ENCODE measurements at places on chromosomes 12 and 14.

- DNase-seq, result peak; percentile 73
These were observed 32.0 kb downstream of the LRIG3 start for GRCh38 chr12:58888131-58888783.

DNA sequence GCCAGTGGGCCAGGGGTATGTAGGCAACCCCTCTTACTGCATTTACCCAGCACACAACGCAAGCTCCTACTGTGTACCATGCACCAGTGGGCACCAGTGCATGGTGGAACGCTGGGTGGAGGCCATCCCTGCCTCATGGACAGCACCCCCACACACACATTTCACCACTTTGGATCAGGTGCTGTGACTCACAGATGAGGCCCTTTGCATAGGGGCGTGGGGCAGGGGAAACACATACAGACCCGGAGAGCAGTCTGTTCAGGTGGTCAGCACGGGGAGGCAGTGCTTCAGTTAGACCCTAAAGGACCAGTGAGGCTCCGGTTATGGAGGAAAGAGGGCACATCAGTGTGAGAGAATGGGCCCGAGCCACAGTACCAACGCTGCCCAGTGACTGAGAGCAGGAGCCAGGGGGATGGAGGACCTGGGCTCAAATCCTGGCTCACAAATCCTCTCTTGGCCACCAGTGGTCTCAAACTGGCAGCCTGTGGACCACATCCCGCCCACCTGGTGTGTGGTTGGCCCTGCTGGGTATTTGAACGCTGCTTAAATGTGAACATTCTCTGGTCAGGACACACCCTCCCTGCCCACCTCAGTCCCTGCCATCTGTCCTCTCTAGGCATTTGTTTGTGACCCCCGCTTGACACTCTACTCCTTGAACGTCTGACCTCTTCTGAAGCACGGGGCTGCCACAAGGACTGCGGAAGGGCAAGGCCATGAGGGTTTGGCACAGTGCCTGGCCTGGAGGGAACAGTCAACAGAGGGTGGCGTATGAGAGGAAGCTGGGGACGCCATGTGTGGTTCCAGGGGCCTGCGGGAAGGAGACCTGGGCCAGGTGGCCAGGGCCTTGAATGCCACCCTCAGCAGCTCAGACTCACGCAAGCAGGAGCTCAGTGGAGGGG, 46.7 kb downstream of the FAM222A start:
- peak; percentile 35 for DNase-seq

DNA sequence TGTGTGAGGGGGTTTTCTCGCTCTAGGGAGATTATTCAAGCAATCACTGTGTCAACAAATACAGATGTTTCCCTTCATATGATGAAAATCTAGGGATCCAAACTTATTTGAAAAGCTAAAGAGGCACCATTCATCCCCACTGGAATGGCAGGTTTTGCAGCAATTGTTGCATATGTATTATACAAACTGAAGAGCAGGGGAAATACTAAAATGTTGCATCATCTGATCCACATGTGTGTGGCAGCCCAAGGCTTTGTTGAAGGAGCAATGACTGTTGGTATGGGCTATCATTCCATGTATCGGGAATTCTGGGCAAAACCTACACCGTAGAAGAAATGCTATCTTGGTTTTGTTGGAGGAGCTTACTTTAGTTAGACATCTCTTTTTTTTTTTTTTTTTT, 4.1 kb upstream of the PRPF40B start:
- no peak for DNase-seq

GRCh38 chr12:39277416-39277815, 165.5 kb downstream of the KIF21A start:
- DNase-seq, result no peak

- DNase-seq, result no peak
These were observed 52.3 kb downstream of the SLC25A47 start for GRCh38 chr14:100375266-100375962.

DNA sequence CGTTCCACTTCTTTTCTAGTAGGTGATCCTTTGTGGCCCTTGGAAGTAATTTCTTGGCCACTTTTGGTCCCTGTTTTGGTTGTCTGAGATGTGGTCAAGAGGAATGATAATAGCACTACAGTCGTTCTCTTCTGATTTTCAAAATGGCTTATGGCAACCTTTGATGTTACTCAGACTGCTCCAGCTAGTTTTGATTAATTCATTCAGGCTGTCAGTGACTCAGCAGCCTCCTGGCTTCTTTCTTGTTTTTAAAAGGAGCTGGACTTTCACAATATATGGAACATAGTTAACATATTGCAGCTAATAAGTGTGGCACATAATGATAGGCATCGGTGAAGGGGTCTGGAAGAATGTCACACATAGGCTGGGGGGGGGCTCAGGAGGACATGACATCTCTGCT, 47.3 kb downstream of the WDR20 start:
- no peak for DNase-seq

DNA sequence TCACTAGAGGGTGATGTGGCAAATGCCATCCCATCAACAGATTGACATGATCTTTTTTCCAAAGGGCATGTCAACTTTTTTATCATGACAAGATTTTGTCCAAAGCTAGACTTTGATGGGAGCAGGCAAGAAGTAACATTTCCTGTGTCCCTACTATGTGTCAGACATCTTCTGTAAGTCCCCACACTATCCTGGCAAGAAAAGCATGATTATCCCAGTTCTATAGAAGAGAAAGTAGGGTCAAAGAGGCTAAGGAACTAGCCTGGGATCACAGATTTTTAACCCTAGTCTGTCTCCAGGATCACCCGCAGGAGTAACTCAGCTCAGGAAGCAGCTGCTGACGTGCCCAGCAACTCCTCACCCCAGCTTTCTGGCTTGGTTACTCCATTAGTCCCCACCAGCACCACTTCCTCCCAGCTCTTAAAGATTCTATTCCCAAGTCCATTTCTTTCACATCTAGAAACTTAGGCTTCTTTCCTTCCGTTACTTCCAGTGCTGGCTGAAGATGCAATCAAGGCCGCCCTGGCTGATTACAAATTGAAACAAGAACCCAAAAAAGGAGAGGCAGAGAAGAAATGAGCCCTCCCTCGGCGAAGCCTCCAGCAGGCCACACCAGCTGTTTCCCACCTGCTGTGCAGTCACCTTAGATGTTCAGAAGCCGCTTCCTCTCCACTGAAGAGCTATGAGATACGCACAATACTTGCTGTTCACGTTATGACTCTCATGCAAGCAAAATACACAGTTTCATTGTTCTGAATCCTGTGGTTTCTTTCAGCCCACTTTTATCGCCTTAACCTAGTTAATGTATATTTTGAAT, 6.2 kb downstream of the ISCU start:
- peak; percentile 30 for DNase-seq

DNA sequence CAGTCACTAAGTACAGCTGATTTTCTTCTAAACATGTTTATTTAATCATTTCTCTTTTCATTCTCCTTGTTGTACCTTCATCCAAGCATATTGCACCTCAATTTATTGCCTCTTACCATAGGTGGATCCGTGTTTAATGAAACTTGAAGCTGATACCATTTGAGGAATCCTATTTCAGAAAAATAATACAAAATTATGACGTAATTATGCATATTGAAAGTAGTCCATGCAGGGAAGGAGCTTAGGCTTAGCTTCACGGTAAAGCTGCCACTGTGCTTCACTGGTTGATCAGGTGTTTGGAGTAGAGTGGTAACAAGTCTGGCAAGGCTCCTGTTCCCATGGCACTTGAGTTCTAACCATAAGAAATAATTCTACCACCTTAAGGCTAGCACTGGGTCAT, 61.0 kb upstream of the CLEC14A start:
- DNase-seq, result no peak

- DNase-seq, result no peak
These were observed 10.8 kb downstream of the SMIM41 start for GRCh38 chr12:52090291-52090690.

- DNase-seq, result no peak
These were observed 9.5 kb downstream of the MED13L start for GRCh38 chr12:116267948-116268347.

- no peak for DNase-seq
These were observed 465.7 kb upstream of the FAR2 start for GRCh38 chr12:28683366-28683765.

DNA sequence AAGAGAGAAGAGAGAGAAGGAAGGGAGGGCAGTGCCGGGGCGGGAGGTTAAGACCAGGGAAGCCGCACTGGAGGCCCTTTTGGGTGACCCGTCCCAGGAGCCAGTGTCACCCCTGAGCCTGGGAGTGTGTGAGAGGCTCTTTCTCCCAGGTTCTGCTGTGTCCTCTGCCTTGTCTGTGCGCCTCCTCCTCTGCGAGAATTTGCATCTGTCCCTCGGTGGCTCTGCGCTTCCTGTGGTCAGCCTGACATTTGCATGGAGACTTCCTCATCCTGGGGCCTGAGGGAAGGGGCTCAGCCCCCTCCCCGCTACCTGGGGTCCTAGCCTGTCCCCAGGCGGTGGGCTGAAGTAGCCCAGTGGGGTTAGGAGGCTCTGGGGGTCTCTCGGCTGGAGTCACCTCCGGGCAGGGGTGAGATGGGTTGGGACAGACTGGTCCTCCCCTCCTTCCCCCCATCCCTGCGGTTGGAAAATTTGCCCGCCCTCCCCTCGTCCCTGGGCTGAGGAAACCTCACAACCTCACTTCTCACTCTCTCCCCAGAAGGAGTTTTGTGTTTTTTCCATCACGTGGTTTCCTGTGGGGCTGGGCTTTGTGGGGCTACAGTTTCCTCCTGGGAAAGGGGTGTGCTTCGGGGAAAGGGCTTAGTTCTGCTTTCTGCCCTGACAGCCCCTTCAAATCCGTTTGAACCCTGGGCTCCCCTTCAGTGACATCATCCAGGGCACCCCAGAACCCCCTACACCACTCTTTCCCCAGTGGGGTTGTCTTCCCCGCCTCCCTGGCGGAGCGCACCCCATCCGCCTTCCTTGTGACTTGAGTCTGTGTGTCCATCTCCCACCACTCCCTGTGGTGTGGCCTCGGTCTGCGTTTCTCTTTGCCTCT, 2.5 kb downstream of the PTPN6 start:
- DNase-seq, result no peak

DNA sequence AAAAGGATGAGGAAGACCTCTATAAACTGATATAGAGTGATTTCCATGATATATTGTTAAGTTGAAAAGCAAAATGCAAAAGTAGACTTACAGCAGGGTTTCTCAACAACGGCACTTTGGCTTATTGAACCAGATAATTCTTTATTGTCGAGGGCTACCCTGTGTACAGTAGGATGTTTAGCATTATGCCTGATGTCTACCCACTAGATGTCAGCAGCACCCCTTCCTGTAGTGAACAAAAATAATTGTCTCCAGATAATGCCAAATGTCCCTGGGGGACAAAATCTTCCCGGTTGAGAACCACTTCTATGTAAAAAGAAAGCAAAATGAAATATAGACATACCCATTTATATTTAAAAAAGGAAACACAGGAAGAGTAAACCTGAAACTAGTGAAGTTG, 32.4 kb downstream of the ABCD2 start:
- DNase-seq, result no peak

- DNase-seq, result peak; percentile 8
These were observed 262.0 kb downstream of the MED13L start for GRCh38 chr12:116015525-116015924.

GRCh38 chr14:42572032-42572431, 965.4 kb downstream of the LRFN5 start:
- DNase-seq, result no peak

DNA sequence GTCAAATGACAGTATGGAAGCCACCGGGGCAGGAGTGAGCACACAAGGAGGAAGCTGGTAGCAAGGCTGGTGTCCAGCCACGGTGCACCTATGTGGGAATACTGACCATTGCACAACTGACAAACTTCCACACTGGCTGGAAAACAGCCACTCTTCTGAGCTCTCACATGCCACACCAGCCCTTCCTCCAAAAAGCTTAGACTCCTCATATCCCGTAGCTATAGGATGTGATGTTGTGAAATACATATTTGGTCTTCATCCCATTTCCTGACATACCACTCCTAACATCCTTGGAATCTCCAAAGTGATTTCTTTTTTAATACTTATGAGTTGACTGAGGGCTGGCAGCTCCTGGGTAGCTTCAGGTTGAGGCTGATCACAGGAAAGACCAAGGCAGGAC, 103.6 kb downstream of the NTF3 start:
- no peak for DNase-seq

GRCh38 chr12:67647799-67648520, 585 bp upstream of the DYRK2 start:
- peak; percentile 61 for DNase-seq

DNA sequence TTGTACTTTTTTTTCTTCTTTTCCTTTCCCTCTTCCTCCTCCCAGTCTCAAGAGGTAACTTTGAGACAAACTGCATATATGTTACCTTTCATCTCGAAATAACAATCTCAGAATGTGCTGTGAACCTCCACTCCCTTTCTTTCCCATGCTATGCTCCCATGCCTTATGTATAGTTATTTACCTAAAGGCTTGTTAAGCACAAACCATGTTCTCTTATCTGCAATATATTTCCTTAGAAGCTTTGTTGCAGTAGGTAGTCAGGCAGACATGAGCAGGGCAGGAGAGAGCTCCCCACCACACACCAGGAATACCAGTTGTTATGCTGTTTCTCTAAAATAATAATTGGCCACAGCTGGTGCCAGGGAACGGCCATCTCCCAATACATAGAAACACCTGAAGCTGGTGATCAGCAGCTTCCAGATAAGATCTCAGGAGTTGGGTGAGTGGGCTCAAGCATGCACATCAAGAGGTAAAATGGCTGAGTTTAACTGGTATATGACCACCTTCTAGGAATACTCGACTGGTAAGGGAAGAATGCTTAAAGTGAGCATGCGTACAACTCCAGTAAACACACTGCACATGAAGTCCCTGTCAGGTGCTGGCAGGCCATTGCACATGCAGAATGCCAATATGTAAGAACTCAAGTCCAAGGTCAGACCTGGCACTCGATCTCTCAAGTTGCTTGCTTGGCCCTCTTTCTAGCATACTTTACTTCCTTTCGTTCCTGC, 14.8 kb upstream of the DHRS2 start:
- DNase-seq, result no peak

DNA sequence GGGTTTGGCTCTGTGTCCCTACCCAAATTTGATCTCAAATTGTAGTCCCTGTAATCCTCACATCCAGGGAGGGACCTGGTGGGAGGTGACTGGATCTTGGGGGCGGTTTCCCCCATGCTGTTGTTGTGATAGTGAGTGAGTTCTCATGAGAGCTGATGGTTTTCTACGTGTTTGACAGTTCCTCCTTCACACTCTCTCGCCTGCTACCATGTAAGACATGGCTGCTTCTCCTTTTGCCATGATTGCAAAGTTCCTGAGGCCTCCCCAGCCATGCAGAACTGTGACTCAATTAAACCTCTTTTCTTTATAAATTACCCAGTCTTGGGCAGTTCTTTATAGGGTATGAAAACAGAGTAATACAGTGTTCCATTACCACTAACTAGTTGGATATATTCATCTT, 10.3 kb upstream of the LRRC23 start:
- no peak for DNase-seq

Measured in NCI-H1092 (cell line).